ENCODE measurements at places on chromosomes 6 and 20.

GRCh38 chr6:83536647-83537589, 24.6 kb downstream of the PRSS35 start:
- DNase-seq, result no peak

DNA sequence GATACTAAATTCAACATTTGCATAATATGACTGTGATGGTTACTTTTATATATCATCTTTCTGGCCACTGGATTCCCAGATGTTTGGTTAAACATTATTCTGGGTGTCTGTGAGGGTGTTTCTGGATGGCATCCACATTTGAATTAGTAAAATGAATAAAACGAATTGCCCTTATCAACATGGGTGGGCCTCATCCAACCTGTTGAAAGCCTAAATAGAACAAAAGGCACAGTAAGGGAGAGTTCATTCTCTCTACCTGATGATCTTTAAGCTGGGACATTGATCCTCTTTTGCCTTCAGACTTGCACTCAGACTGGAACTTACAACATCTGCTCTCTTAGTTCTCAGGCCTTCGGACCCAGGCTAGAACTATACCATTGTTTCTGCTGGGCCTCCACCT, 57.6 kb downstream of the CD24 start:
- DNase-seq, result no peak

DNA sequence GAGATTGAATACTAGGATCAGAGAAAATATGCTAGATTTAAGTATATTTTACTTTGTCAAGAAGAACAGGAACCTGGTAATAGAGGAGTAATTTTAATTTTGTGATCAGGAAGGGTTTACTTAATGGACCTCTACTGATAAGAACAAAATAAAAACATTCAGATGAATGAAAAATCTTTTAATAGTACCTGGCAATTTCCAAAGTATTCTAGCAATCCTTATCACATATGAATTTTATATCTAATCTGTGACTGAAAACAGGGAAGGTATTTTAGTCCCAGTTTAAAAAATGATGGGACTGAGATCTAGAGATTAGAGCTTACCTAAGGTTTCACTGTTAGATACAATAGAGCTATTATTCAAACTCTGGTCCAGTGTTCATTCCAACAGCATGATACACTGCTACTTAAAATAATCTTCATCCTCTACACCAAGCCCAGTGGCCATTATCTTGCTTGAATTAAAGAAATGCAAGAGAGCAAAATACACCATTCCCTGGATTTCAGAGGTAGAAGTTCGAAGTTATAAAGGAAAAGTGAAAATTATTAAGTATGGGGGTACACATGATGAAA, 13.5 kb downstream of the SLC17A5 start:
- DNase-seq, result no peak

DNA sequence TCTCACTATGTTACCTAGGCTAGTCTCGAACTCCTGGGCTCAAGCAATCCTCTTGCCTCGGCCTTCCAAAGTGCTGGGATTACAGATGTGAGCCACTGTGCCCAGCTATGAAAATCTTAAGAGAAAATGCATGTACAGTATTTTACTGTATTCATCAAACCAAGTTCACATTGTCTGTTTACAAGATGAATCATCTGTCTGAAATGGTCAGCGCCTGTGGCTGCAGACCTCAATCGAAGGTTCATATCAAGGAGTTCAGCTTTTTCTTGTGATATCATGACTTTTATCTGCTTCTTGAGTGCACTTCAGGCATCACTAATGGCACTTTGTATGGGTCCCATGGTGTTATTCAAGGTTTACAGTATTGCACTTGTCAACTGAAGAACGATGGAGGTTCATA, 155.1 kb downstream of the SLC16A10 start:
- no peak for DNase-seq

DNA sequence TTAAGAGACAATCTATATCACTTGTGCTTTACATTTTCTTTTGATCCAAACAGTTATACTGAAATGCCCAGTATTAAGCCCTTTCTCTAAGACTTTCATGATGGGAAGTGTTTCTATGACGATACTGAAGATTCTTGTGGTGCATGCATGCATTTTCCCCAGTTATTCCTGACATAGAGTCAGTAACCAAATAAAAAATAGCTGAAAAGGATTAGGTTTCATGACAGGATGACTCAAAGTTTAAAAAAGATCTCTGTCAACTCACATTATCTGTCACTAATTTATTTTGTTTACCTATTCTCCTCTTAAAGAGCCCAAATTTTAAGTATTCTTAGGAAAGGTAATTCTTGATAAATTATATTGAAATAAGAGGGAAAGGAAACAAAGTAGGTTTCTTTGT, 98.4 kb downstream of the SESN1 start:
- no peak for DNase-seq

DNA sequence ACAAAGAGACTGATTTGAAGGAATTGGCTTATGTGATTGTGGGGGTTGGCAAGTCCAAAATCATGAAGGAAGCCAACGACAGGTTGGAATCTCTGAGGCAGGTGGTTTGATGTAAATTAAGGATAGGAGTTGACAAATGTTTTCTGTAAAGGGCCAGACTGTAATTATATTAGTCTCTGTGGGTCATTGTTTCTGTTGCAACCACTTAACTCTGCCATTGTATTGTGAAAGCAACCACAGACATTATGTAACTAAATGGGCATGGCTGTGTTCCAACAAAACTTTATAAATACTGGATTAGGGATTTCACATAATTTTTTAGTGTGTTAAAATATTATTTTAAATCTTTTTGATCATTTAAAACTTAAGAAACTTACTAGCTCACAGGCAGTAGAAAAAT, 199.2 kb upstream of the MYLIP start:
- DNase-seq, result no peak

GRCh38 chr6:41077536-41077935, 4.8 kb downstream of the NFYA start:
- DNase-seq, result no peak

DNA sequence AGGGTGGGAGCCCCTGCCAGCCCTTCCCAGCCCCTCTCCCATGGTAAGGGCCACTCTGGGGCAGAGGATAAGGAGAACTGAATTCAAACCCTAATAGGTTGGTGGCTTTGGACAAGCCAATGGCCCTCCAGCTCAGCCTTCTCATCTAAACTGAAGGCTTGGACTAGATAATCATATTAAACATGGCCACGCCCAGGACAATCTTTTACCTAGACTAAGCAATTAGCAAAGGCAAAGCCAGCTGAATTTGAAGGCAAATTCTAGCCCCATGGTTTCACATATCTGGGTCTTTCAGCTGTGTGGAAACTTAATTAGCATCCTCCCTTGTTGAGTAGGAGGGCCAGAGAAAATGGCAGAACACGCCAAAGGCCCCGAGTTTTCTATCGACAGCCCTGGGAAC, 10.7 kb downstream of the SLC22A23 start:
- no peak for DNase-seq

DNA sequence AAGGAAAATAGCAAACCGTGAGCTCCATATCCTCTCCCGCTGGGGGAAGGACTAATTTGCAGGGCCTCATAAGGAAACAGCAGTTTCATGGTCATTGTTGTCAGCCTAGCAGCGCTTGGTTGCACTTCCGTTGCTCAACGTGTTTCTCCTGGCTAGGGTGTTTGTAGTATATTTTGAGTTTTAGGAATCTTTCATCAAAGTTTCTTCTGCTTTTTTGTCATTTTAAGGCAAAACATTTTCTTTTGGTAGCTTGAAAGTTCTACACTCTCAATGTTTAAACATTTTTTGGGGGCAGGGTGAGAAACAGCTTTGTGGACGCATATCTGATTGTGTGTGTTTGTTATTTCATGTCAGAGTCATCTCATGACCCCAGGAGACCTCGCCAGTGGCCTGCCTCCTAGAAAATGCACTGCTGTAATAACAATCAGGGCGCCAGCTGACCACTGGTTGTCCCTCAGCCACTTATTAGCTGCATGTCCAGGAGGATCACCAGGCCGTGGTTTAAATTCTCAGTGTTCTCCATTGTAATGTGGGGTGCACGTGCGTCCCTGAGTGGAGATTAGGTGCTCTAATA, 20.6 kb downstream of the JARID2 start:
- DNase-seq, result no peak

DNA sequence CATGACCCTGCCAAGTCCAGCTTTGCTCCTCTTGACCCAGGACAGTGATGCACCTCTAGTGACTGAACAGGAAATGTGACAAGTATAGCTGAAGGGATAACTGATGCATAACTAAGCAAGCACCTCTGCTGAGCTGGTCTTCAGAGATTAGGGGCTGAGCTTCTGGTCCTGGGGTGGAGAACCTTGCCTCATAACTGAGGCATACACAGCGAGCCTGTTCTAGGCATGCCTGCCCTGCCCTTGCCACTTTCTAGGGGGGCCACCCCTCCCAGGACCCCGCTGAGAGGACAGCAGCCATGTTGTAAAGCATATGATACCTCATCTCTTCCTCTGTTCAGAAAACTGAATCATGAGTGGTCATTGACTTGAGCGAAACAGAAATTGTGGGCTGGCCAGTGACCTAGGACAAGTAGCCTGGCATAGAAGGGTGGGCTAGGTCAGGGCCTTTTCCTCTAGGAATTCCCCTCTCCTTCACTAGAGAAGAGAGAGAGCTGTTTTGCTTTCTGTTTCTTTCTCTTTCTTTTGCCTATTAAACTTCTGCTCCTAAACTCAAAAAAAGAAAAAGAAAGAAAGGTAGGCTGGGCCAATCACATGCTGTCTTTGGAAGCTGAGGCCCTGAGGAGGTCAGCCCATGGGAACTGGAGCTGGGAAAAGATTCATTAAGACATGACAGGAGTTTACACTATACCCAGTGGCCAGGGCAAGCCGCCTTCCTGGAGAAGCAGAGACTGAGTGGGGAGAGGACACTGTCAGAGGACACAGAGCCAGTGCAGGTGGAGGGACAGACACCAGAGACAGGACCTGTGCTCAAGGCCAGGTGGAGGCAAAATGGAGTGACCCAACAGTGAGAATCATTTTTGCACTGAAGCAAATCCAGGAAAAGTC, 23.1 kb downstream of the ALDH5A1 start:
- DNase-seq, result no peak

DNA sequence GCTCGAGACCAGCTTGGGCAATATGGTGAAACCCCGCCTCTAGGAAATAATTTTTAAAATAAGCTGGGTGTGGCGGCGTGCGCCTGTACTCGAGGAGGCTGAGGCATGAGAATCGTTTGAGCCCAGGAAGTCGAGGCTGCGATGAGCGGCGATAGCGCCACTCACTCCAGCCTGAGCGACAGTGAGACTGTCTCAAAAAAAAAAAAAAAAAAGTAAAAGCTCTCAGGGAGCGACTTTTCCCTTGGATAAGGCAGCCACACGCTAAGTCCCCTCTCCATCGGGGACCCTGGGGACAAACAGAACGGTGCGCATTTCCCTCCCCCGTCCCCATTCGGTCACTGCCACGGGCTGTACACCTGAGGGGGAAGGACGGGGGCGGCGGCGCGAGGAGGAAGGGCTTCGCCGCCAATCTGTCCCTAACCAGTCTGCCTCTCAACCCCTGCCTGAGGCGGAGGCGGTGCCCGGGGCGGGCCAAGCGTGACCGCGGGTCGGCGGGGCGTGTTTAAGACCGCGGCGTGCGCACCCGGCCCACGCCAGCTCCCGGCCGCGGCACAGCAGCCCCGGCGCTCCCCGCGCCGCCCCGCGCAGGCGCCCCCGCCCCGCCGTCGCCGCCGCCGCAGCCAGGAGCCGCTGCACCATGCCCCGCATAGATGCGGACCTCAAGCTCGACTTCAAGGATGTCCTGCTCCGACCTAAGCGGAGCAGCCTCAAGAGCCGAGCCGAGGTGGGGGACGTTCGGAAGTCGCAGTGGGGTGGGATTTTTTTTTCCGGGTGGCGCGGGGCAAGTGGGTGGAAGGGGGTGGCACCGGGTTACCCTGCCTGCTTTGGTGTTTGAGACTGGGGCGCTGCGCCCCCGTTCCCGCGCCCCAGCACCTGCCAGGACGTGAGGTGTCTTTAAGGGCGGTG, at the start of gene GMPR:
TSS of gene GMPR (plus strand) at position 531 of the 906 bp plus-strand sequence. CDS start at position 638, 107 bp downstream.
- DNase-seq, result peak; percentile 88

DNA sequence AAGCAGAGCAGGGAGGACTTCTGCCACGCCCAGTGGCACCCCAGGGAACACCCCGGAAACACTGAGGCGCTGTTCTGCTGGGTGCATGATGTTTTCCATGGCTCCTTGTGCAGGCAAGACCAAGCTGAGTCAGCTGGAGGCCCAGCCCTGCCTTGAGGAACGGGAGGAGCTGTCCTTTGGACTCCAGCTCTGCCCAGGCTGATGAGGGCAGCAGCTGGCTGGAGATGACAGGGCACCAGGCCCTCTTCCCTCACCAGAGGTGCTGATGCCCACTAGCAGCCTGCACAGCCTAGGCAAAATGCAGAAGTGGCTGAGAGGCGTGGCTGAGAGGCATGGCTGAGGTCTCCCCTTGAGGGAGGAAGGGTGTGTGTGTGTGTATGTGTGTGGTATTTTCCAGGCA, 2.4 kb downstream of the C6orf132 start:
- DNase-seq, result no peak

DNA sequence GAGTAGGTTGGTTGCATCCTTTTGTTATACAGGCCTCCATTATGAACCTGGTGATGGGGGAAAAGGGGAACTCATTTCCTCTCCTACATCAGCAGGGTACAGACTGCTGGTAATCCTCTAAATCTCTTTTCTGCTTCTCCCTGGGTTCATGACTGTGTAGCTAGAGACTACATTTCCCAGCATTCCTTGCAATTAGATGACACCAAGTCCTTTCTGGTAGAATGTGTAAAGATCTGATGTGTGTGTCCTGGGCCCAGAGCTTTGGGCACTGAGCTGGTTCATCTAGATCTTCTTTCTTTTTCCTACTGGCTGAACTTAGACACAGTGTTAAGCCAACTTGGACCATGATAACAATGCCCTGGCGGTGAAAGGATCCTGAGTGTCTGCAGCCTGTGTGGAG, 104.7 kb upstream of the IFNGR1 start:
- DNase-seq, result no peak

DNA sequence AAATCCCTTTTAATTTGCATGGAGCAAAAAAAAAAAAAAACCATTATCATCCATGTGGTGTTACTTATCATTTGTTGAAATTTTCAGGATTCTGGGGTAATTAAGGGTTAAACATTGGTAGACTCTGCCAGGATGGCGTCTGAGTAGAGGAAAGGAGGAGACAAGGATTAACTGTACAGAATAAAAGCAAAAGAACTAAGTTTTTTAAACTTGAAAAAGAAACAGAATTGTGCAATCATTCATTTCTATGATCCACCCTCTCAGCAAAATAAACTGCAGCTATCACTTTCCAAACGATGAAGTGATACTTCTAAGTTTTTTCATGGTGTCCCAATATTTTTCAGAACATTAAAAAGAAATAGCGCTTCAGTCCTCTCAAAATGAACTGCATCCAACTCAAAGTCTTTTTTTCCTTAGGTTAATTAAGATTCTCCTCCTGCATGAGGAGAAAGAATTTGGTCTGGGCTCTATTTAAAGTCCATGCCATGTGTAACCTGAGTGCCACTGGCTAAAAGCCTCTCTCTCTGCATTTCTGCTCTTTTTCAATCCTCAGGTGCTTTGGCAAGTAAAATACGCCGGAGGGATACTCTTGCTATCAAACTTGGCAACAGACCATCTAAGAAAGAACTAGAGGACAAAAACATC, 69.5 kb upstream of the LTV1 start:
- no peak for DNase-seq

DNA sequence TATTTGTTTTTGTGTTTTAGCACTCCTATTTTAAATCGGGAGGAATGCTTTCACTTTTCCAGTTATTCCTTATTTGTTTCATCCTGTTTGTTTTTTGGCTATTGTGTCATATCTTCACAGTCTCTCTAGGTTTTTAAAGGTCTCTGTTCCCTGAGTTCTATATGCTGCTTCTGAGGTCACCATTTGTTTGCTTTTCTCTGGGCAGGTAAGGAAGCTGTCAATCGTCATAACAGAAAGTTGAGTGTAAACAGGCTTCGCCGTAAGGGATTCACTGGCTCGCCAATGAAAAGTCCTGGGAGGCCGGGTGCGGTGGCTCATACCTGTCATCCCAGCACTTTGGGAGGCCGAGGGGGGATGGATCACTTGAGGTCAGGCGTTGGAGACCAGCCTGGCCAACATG, 48.7 kb upstream of the RPS6KA2 start:
- DNase-seq, result no peak

All from activated CD8-positive, alpha-beta memory T cell treated with anti-CD3 and anti-CD28 coated beads for 24 hours (primary cell).